ENCODE measurements at places on chromosomes 1 and 21. TPM values are rescaled to one million over a fixed set of nuclear protein-coding genes. Genes with fewer than 3 reads are reported as not detected.

The PGLYRP4 gene
- total RNA-seq: not detected

The SLC19A2 gene
- 17.3 TPM for total RNA-seq

The ZMYM1 gene
- 11.1 TPM for total RNA-seq

The DCST1 gene
- total RNA-seq: not detected

DNA sequence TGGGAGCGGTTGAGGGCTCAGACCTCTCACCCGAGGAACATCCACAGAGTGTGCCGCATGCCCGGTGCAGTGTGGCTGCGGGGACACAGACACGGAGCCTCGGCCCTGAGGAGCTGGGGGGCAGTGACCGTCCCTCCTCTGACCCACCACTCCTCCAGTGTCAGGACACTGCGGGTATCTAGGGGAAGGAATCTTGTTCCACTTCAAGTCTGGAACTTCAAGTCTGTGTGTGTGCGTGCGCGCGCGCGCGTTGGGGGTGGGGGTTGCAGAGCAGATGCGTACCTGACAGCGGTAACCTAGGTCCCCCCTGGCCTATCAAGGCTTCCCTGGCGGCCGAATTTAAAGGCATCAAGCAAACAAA, 17.3 kb downstream of the PCSK9 start:
- DNase-seq: no peak

- DNase-seq: peak; percentile 16
These were observed 96.7 kb downstream of the ESRRG start for GRCh38 chr1:216626394-216627067.

- DNase-seq: no peak
These were observed 4.2 kb downstream of the DNASE2B start for GRCh38 chr1:84402501-84402900.

DNA sequence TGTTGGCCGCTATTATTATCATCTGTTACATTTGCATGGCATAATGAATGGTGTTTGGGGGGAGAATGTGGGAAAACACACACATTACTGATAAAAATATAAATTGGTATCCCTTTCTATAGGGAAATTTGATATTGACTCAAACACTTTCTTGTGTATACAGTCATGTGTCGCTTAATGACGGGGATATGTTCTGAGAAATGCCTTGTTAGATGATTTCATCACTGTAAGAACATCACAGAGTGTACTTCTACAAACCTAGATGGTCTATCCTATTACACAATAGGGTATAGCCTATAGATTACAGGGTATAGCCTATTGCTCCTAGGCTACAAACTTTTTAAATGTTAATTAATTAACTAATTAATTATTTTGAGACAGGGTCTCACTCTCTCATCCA, 67.2 kb upstream of the B3GALNT2 start:
- DNase-seq: no peak

DNA sequence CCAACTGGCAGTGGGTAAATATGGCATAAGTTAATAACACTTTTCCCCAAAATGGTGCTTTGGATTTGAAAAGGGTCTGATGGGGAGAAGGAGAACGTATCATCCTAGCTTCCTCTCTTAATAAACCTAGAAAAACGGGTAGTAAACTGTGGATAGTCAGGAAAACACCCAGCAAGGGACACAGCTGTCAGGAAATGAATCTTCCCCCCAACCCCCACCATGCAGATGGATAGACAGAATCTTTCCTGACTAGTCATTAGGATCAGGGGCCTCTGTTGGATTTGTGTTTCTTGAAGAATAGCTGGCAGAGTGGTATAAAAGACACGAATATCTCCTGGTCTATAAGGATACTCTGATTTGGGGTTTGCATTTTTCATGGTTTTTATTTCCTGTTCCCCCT, 22.5 kb upstream of the LAX1 start:
- no peak for DNase-seq

DNA sequence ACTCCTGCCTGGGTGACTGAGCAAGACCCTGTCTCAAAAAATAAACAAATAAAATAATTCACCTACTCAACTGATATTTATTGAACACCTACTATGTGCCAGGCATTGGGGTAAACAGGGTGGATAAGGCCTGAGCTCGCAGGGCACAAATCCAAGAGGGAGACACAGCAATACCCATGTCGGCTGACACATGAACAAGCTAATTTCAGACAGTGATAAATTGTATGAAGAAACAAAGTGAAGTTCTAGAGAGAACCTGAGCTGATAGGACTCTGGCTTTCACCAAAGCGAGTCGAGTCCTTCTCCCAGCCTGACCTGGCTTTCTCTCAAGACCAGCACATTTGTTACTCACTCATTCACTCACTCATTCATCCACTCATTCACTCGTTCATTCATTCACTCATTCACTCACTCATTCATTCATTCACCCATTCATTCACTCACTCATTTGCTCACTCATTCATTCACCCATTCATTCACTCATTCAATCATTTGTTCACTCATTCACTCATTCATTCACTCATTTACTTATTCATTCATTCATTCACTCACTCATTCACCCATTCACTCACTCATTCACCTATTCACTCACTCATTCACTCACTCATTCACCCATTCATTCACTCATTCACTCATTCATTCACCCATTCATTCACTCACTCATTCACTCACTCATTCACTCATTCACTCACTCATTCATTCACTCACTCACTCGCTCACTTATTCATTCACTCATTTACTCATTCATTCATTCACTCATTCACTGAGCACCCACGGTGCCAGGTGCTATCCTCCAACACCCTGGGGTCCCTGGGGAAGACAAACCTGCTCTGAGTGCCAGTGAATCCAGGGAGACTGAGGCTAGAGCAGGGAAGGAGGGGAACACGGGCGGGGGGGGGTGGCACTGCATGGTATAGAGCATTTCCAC, 37.4 kb upstream of the CASZ1 start:
- no peak for DNase-seq

- no peak for DNase-seq
These were observed 100.2 kb downstream of the SSBP3 start for GRCh38 chr1:54305906-54306514.

DNA sequence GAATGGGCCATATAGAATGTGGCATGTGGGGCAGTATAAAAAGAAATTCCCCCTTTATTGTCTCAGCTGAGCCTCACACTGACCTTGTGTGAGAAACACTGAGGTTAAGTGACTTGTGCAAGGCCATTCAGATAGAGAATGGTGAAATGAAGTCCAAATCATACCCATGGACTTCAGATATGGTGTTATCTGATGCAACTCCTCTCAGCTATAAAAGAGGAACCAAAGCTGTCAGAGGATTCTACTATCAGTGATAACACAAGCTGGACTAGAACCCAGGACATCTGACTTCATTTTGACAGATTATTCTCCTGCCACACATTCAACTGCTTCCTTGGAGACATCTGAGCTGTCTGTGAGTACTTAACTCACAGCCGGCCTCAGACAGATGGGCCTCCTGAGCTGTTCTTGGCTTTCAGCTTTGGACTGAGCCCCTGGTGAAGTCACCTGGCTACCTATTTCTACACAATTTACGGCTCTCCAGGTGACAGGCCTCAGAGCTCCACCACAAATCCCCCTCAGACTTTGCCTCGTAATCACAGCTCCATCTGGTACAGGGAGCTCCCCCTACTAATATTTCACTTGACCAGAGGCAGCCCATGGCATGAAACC, 104.6 kb downstream of the PLXNA2 start:
- DNase-seq: no peak

DNA sequence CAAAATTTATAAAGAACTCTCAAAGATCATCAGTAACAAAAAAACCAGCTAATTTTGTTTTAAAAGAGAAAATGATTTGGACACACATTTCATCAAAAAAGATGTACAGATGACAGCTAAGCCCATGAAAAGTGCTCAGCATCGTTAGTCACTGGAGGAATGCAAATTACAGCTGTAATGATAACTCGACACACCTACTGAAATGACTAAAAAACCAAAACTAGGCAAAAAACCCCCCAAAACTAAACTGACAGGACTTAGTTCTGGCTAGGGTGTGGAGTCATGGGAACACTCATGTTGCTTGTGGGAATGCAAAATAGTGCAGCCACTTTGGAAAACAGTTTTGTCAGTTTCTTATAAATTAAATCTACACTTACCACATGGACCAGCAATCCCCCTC, 59.5 kb downstream of the CNIH3 start:
- no peak for DNase-seq

- DNase-seq: no peak
These were observed 82.1 kb downstream of the GFI1 start for GRCh38 chr1:92404661-92405060.
